ENCODE measurements at places on chromosomes 4 and X. TPM values are rescaled to one million over a fixed set of nuclear protein-coding genes. Genes with fewer than 3 reads are reported as not detected.

DNA sequence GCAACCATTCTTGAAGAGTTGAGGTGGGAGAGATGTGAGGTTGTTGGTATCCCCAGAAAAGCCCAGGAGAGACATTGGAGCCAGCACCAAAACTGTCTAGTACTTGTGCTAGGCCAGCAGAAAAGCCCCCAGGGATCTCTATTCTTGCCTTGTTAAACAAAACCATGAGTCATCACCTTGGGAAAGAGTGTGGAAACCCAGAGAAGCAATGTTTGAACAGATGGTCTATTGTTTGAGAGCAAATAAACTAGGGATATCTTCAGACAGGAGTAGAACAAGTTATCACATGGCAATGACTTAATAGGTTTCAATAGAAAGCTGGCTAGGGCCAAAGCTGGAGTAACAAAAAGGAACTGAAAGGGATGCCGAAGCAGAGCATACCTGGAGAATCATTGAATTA, 195.7 kb upstream of the CASK start:
- DNase-seq, result peak; percentile 88

GRCh38 chr4:15737255-15737654, 34.4 kb downstream of the BST1 start:
- no peak for DNase-seq

GRCh38 chr4:14701896-14702295, 300.4 kb upstream of the CPEB2 start:
- DNase-seq, result no peak

The AWAT2 gene
- not detected for total RNA-seq

The MGST2 gene
- 35.6 TPM for total RNA-seq

- no peak for DNase-seq
Measured at GRCh38 chr4:100083289-100083688, 107.0 kb downstream of the DDIT4L start.

DNA sequence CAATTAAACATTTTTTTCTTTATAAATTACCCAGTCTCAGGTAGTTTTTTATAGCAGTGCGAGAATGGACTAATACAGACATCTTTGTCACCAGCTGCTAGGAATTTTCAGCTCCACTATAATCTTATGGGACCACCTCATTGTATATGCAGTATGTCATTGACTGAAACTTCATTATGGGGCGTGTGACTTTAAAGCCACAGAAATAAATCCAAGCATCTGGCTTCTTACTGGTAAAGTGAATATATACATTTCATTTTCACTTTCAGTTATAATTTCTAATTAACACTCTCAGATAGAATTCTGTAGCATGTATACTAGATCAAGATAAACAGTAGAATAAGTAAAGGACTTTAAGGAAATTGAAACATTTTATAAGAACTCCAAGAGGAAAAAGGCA, 21.9 kb downstream of the IL15 start:
- no peak for DNase-seq

The GALNTL6 gene
- not detected for total RNA-seq

The MAEA gene
- 86.1 TPM for total RNA-seq

DNA sequence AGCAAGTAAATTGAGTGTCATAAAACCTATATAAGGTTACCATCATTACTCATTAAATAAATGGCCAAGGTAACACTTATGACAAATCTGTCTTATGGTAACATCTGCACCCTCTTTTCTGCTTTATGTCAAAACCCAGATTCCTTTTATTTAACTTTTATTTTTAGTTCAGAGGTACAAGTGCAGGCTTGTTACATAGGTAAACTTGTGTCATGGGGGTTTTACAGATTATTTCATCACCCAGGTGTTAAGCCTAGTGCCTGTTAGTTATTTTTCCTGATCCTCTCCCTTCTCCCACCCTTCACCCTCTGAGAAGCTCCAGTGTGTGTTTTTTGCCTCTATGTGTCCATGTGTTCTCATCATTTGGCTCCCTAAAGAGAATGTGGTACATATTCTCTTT, 930.7 kb downstream of the CCSER1 start:
- DNase-seq, result peak; percentile 84

The SPANXN3 gene
- not detected for total RNA-seq

DNA sequence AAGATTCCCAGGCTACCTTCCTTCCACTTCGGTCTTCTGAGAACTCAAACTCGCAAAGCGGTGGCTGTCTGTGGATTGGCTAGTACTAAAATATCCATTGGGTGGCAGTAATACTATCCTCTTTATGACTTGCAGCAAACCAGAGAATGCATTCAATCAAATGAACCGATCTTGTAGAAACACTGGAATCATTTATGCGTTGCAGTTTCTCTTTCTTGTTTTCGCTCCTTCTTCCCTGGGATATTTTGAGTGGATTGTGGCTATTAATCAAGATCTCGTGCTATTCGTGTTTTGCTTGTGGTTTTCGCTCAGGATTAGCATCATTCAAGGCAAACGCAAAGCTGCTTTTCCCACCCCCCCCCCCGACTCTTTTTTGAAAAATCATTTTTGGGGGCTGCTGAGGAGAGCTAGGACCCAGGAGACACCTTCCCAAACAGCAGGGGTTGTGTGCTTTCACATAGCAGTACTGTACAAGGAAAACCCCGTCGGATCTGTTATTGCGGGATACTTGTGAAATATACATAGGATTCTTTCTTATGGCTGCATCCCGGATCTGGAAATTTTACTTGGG, at the start of gene IL1RAPL1:
TSS of gene IL1RAPL1 (plus strand) at position 466 of the 571 bp plus-strand sequence.
- DNase-seq, result peak; percentile 41

The MAGED4B gene
- 8.8 TPM for total RNA-seq

GRCh38 chr4:108113229-108113628, 55.5 kb downstream of the LEF1 start:
- DNase-seq, result no peak

- no peak for DNase-seq
Measured at GRCh38 chr4:40238700-40239548, 42.1 kb downstream of the RHOH start.

- no peak for DNase-seq
Measured at GRCh38 chr4:53380221-53380620, 2.8 kb downstream of the FIP1L1 start.

The EGF gene
- total RNA-seq, result 0.60 TPM

DNA sequence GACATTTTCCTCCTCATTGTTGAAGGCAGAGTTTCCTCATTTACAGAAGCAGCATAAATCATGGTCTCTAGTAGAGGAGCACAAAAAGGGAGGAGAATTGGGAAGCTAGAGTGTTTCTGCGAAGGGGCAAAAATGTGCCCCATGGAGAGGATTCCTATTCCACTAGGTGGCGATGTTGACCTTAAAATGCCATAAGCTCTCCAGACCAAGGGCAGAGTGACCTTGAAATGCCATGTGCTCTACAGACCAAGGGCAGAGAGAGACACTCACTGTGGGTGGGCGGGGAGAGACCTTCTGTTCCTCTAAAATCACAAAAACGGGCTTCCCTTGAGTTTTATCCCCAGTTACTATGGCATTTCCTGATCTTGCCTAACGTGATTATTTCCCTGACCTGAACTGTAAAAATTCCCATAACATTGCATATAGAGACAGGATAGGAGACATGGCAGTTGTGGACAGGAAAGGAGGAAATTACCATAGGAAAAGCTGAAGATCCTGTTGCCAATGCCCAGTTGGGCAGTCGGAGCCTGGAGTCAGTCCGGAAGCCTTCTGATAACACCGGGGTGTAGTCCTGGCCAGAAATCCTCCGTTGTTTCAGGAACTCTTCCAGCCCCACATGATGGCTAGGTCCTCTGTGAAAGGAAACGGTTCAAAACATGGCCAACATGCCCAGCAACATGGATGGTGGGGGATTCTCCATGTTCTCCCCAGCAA, 567.7 kb downstream of the MAGEB5 start:
- peak; percentile 1 for DNase-seq
